ENCODE measurements at places on chromosomes 6 and 20. TPM values are rescaled to one million over a fixed set of nuclear protein-coding genes. Genes with fewer than 3 reads are reported as not detected.

The TNFRSF6B gene
- 3.2 TPM for polyA plus RNA-seq

- peak; percentile 39 for DNase-seq
These were observed 4.2 kb downstream of the GABRR2 start for GRCh38 chr6:89310929-89311328.

The MAP3K4 gene
- 5.3 TPM for polyA plus RNA-seq

- DNase-seq, result no peak
These were observed 28.3 kb downstream of the DLL1 start for GRCh38 chr6:170262489-170263088.

The LRRN4 gene
- 0.06 TPM for polyA plus RNA-seq

- no peak for DNase-seq
These were observed 343.5 kb downstream of the RNGTT start for GRCh38 chr6:88619951-88620350.

DNA sequence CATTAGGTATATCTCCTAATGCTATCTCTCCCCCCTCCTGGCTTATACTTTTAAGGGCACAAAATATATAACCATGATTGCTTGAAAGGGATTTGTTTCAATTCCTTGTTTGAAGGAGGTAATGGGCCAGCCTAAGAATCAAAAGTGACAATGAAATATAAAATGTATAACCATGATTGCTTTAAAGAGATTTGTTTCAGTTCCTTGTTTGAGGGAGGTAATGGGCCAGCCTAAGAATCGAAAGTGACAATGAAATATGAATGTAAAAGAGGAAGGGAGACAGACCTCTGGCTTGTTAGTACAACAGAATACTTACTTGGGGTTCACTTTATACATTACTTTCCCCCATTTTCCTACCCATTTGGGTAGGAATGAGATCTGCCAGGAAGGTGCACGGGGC, 55.5 kb downstream of the FOXC1 start:
- DNase-seq, result no peak

GRCh38 chr20:21301940-21302663, 1.0 kb upstream of the XRN2 start:
- DNase-seq, result no peak

DNA sequence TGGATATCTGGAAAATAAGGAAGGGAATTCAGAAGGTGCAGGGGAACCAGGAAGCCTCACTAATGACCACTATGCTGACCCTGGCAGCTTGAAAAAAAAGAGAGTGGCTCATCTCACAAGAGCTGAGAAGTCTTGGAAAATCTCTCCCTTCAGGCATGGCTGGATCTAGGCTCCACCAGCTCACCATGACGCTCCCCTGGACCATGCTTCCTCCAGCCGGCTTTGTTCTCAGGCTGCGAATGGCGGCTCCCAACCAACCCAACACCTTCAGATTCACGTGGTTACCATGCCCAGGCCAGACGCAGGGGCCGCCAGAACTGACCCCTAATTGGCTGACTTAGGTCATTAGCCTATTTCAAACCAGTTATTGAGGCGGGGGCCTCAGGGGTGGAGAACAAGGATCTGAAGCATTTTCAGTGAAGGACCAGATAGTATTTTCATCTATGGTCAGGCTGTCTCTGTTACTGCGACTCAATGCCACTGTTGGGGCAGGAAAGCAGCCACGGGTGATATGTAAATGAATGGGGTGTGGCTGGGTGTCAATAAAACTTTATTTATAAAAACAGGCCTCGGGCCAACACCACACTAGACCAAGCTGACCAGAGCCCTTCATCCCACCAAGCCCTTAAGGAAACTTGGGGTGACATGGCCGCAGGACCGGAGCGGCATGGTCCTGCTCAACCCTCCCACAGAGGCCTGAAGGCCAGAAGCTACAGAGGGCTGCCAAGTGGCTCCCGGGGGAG, 159.7 kb downstream of the TAF4 start:
- DNase-seq, result no peak

DNA sequence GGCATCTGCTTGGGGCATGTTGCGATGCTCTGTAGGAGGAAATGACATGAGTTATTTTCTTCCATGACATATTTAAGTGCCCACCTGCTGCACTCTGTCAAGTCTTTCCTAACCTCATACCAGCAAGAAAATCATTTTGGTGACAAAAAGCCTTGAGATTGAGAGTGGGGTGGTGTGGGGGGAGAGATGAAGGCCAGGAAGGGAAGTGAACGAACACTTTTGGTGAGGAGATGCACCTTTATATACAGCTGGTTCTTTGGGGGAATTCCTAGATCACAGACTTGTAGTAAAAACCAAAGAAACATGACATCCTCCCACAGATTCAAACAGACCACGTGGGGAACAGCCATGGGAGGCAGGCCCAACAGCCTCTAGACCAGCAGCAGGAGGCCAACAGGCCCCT, 26.1 kb downstream of the NCOA5 start:
- no peak for DNase-seq

- DNase-seq, result no peak
These were observed 282.4 kb upstream of the HSF2 start for GRCh38 chr6:122116835-122117627.

DNA sequence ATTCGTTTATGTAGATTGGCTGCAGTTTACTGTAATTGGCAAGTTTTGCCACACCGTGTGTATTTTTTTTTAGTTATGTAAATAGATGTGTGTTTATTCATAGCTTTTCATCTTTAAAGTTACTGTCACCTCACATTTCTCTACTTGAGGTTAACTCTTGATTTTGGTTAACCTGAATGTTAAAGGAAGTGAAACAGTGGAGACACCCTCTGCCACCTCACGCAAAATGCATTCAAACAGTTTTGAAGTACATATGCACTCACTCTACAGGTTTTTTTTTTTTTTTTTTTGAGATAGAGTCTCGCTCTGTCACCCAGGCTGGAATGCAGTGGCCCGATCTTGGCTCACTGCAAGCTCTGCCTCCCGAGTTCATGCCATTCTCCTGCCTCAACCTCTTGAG, 17.7 kb downstream of the OR2A4 start:
- DNase-seq, result no peak

GRCh38 chr6:38720295-38720694, 5.2 kb downstream of the DNAH8 start:
- DNase-seq, result no peak

DNA sequence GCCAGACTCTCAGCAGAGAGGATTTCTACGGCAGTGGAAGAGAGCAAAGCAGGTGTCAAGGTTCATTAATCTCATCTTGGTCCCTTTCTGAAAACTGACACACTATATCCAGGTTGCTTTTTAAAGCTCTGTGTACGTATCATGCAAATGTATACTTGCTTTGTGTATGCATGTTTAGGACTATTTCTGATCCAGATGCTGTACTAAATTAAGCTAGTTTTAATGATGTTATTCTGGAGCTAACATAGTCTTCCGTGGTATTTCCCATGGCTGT, 59.2 kb upstream of the SNX9 start:
- no peak for DNase-seq

The ZBTB46 gene
- 0.13 TPM for polyA plus RNA-seq

- DNase-seq, result no peak
These were observed 6.4 kb upstream of the TAF8 start for GRCh38 chr6:42043787-42044475.

The PROKR2 gene
- polyA plus RNA-seq, result not detected

The PRKN gene
- polyA plus RNA-seq, result 0.42 TPM

GRCh38 chr20:4932061-4932460, 69.2 kb downstream of the SLC23A2 start:
- DNase-seq, result no peak

- no peak for DNase-seq
These were observed 13.7 kb downstream of the SPATA2 start for GRCh38 chr20:49901588-49901987.

The RBBP9 gene
- polyA plus RNA-seq, result 14.9 TPM

- no peak for DNase-seq
These were observed 71.7 kb upstream of the ZMYND8 start for GRCh38 chr20:47428164-47428563.

- DNase-seq, result no peak
These were observed 73.2 kb upstream of the HCRTR2 start for GRCh38 chr6:55101157-55101556.

The KCNQ2 gene
- polyA plus RNA-seq, result not detected

GRCh38 chr6:170040115-170040500, 250.8 kb downstream of the DLL1 start:
- no peak for DNase-seq

GRCh38 chr6:17093686-17094085, 8.2 kb upstream of the STMND1 start:
- DNase-seq, result no peak

The NOTCH4 gene
- polyA plus RNA-seq, result 0.40 TPM

GRCh38 chr6:4112366-4112765, 23.0 kb downstream of the ECI2 start:
- DNase-seq, result no peak

The VWA7 gene
- 0.16 TPM for polyA plus RNA-seq

- no peak for DNase-seq
These were observed 59.0 kb downstream of the IGF2R start for GRCh38 chr6:160027931-160028330.

GRCh38 chr20:59735486-59735885, 131.1 kb downstream of the PHACTR3 start:
- DNase-seq, result no peak

- no peak for DNase-seq
These were observed 542 bp downstream of the USP49 start for GRCh38 chr6:41894366-41895299.

The TMEM200A gene
- polyA plus RNA-seq, result 9.2 TPM

The SENP6 gene
- 9.9 TPM for polyA plus RNA-seq
